ENCODE measurements at places on chromosomes 3 and 15. TPM values are rescaled to one million over a fixed set of nuclear protein-coding genes. Genes with fewer than 3 reads are reported as not detected.

GRCh38 chr3:16229681-16230080 is 35.1 kb downstream of the DPH3 start:
- H3K4me1 ChIP-seq, result no peaks in the 10 kb centered on the region
- H3K27me3 ChIP-seq, result no peaks in the 10 kb centered on the region
- no peak overlapping the region for H3K27ac ChIP-seq
- no peak overlapping the region for H3K4me3 ChIP-seq
- no peaks in the 10 kb centered on the region for H3K36me3 ChIP-seq

GRCh38 chr3:175911937-175912336 is 1052.8 kb downstream of the NAALADL2 start:
- no peaks in the 10 kb centered on the region for H3K4me1 ChIP-seq
- no peak for DNase-seq
- no peak overlapping the region for H3K4me3 ChIP-seq
- H3K27me3 ChIP-seq, result no peaks in the 10 kb centered on the region
- no peaks in the 10 kb centered on the region for H3K36me3 ChIP-seq

- H3K4me1 ChIP-seq, result no peaks in the 10 kb centered on the region
- no peak overlapping the region for H3K27ac ChIP-seq
- no peaks in the 10 kb centered on the region for H3K27me3 ChIP-seq
- no peak overlapping the region for H3K4me3 ChIP-seq
These were observed 30.5 kb upstream of the GOLGA8B start for GRCh38 chr15:34613997-34614396.

- H3K27me3 ChIP-seq, result no peaks in the 10 kb centered on the region
- H3K4me1 ChIP-seq, result no peaks in the 10 kb centered on the region
- no peak overlapping the region for H3K27ac ChIP-seq
- no peaks in the 10 kb centered on the region for H3K36me3 ChIP-seq
These were observed 416.1 kb downstream of the ERC2 start for GRCh38 chr3:56052188-56052587.

- no peaks in the 10 kb centered on the region for H3K36me3 ChIP-seq
- H3K4me3 ChIP-seq, result no peak overlapping the region
- no peak for DNase-seq
- no peaks in the 10 kb centered on the region for H3K4me1 ChIP-seq
- no peak overlapping the region for H3K27ac ChIP-seq
- no peaks in the 10 kb centered on the region for H3K27me3 ChIP-seq
These were observed 129.0 kb upstream of the SLC7A14 start for GRCh38 chr3:170714562-170715535.

- H3K4me1 ChIP-seq, result peaks cover 6% of the 10 kb centered on the region
- no peaks in the 10 kb centered on the region for H3K27me3 ChIP-seq
- no peak overlapping the region for H3K4me3 ChIP-seq
- no peaks in the 10 kb centered on the region for H3K36me3 ChIP-seq
These were observed 332.1 kb downstream of the ARRDC4 start for GRCh38 chr15:98292442-98293240.

GRCh38 chr3:157581371-157581770 is 78.2 kb upstream of the VEPH1 start:
- no peak overlapping the region for H3K4me3 ChIP-seq
- no peaks in the 10 kb centered on the region for H3K27me3 ChIP-seq
- no peaks in the 10 kb centered on the region for H3K36me3 ChIP-seq

GRCh38 chr15:88089024-88089620 is 167.4 kb downstream of the NTRK3 start:
- no peaks in the 10 kb centered on the region for H3K4me1 ChIP-seq
- no peaks in the 10 kb centered on the region for H3K36me3 ChIP-seq
- DNase-seq, result no peak
- H3K27ac ChIP-seq, result no peak overlapping the region
- no peaks in the 10 kb centered on the region for H3K27me3 ChIP-seq

GRCh38 chr3:16183601-16184270 is 9.3 kb downstream of the GALNT15 start:
- no peaks in the 10 kb centered on the region for H3K36me3 ChIP-seq
- no peak overlapping the region for H3K27ac ChIP-seq
- no peak overlapping the region for H3K4me3 ChIP-seq
- H3K4me1 ChIP-seq, result no peaks in the 10 kb centered on the region

- no peaks in the 10 kb centered on the region for H3K36me3 ChIP-seq
- no peak for DNase-seq
- no peak overlapping the region for H3K4me3 ChIP-seq
- H3K27me3 ChIP-seq, result no peaks in the 10 kb centered on the region
- H3K4me1 ChIP-seq, result no peaks in the 10 kb centered on the region
- no peak overlapping the region for H3K27ac ChIP-seq
These were observed 127.2 kb upstream of the STT3B start for GRCh38 chr3:31405515-31405914.

DNA sequence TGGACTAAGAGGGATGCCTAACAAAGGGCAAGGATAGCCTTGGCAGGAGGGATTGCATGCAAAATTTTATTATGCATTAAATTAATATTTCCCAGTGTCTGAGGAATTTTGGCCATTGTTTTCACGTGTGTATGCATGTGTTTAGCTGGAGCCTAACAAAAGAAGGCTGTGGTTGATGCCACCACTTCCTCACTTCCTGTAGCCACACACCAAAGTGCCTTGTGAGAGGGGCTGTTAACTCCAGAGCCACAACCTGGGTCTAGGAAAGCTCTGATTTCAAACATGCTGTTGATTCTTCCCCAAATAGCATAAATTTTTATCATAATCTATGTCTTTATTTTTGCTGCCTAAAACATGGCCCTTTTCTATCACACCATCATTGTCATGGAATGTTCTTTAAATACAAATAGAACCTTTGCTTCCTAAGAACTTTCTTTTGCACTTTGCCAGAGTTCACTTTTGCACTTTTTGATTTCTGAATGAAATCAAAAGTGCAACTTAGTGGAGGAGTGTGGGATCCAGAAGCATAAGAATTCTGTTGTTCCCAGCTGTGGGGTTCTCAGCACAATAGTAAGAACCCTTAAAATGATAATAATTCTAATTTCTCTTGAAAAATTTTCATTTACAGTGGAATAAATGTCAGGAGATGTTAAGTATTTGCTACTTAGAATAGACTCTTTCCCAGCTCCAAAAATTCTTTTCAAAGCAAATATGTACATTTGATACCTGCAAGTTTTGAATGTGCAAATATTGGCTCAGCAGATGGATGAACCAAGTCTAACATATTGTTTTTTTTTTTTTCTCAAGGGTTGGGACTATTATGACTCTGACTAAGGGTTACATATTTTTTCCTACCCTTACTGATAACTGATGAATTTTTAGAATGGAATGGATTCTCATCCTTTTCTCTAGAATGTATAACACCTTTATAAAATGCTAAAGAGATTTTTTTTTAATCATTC is 35.6 kb upstream of the SPTSSB start:
- H3K27ac ChIP-seq, result no peak overlapping the region
- peaks cover 4% of the 10 kb centered on the region for H3K4me1 ChIP-seq
- H3K27me3 ChIP-seq, result no peaks in the 10 kb centered on the region
- H3K36me3 ChIP-seq, result no peaks in the 10 kb centered on the region

GRCh38 chr15:31503256-31503655 is 176.6 kb downstream of the KLF13 start:
- H3K36me3 ChIP-seq, result no peaks in the 10 kb centered on the region
- H3K4me1 ChIP-seq, result no peaks in the 10 kb centered on the region

DNA sequence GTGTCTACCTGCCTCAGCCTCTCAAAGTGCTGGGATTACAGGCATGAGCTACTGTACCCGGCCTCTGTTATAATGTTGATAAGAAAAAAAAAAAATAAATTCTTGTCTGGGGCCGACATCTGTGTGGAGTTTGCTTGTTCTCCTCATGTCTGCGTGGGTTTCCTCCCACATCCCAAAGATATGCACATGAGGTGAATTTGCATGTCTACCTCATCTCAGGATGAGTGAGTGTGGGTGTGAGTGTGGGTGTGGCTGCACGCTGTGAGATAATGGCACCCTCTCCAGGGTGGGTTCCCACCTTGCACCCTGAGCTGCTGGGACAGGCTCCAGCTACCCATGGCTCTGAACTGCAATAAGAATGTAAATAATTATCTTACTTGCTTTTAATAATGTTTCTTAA is 25.9 kb upstream of the UACA start:
- no peaks in the 10 kb centered on the region for H3K36me3 ChIP-seq
- H3K4me1 ChIP-seq, result no peaks in the 10 kb centered on the region
- H3K4me3 ChIP-seq, result no peak overlapping the region
- no peak for DNase-seq
- H3K27ac ChIP-seq, result no peak overlapping the region

- no peaks in the 10 kb centered on the region for H3K4me1 ChIP-seq
- H3K27me3 ChIP-seq, result no peaks in the 10 kb centered on the region
- H3K36me3 ChIP-seq, result no peaks in the 10 kb centered on the region
- no peak overlapping the region for H3K4me3 ChIP-seq
- H3K27ac ChIP-seq, result no peak overlapping the region
- no peak for DNase-seq
These were observed 46.2 kb downstream of the IGSF11 start for GRCh38 chr3:118988198-118989130.

DNA sequence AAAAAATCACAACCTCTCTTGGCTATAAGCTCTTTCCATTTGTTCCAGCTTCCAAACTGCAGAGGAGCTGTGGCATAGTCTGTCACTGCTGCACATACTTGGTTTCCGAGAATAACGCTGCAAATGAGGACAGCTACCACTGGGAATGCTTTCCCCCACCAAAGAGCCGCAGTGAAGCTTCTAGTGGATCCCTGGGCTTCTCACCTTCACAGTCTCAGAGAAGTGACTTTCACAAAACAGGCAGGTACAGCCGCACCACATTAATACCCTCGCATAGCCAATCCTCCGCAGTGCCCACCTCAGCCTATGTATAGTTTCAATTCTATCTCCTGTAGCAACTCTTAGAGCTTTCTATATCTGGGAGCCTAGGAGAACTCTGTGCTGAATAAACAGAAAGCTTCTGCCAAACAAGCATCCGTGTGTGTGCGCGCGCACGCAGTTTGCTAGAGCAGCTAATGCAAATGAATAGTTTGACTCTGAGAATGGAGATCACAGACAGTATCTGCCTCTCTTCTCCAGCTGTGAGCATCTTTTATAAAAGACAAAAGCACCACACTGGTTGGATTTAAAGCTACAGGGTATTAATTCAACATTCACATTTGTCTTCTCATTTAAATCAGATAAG is 81.9 kb upstream of the PLXND1 start:
- H3K4me3 ChIP-seq, result peak overlapping the region; percentile 12
- H3K36me3 ChIP-seq, result no peaks in the 10 kb centered on the region
- peak overlapping the region; percentile 53 for H3K27ac ChIP-seq
- no peaks in the 10 kb centered on the region for H3K4me1 ChIP-seq
- peak; percentile 80 for DNase-seq
- H3K27me3 ChIP-seq, result no peaks in the 10 kb centered on the region

TMEM158 gene
- 3.6 TPM for total RNA-seq

SACM1L gene
- total RNA-seq, result 62.8 TPM

TIGIT gene
- total RNA-seq, result not detected

CHRM5 gene
- total RNA-seq, result 0.11 TPM

LRRIQ4 gene
- total RNA-seq, result 0.74 TPM

GREM1 gene
- 41.5 TPM for total RNA-seq

UBAP1L gene
- 8.5 TPM for total RNA-seq

CLDN18 gene
- not detected for total RNA-seq

OR5H6 gene
- total RNA-seq, result not detected

NR2E3 gene
- total RNA-seq, result 0.51 TPM

PP2D1 gene
- total RNA-seq, result not detected

SEMA6D gene
- total RNA-seq, result 18.1 TPM

SLC2A2 gene
- total RNA-seq, result not detected
